ENCODE measurements at places on chromosomes 5 and 9. TPM values are rescaled to one million over a fixed set of nuclear protein-coding genes. Genes with fewer than 3 reads are reported as not detected.

The PCDHB13 gene
- not detected for total RNA-seq

The SLC35A4 gene
- 16.9 TPM for total RNA-seq

The ANKRD31 gene
- total RNA-seq: 0.56 TPM

The SLC6A18 gene
- not detected for total RNA-seq

The KLF4 gene
- 13.2 TPM for total RNA-seq

The FAM53C gene
- 81.0 TPM for total RNA-seq

The BRINP1 gene
- total RNA-seq: not detected

The SOHLH1 gene
- total RNA-seq: not detected

The GGTA1 gene
- not detected for total RNA-seq

The LCN2 gene
- not detected for total RNA-seq

GRCh38 chr5:163269624-163270023 is 167.8 kb upstream of the CCNG1 start:
- no peak overlapping the region for H3K4me3 ChIP-seq
- no peaks in the 10 kb centered on the region for H3K4me1 ChIP-seq
- H3K27me3 ChIP-seq: no peaks in the 10 kb centered on the region
- no peak for DNase-seq

GRCh38 chr5:53165431-53166182 is 56.0 kb upstream of the MOCS2 start:
- no peak overlapping the region for H3K4me3 ChIP-seq
- H3K36me3 ChIP-seq: no peaks in the 10 kb centered on the region
- H3K27me3 ChIP-seq: no peaks in the 10 kb centered on the region
- DNase-seq: no peak
- H3K27ac ChIP-seq: no peak overlapping the region

GRCh38 chr5:99773290-99773689 is 761.9 kb upstream of the FAM174A start:
- H3K36me3 ChIP-seq: no peaks in the 10 kb centered on the region
- H3K27ac ChIP-seq: no peak overlapping the region
- DNase-seq: no peak
- no peak overlapping the region for H3K4me3 ChIP-seq
- H3K27me3 ChIP-seq: no peaks in the 10 kb centered on the region

GRCh38 chr9:4425319-4426045 is 64.8 kb upstream of the SLC1A1 start:
- DNase-seq: no peak
- no peaks in the 10 kb centered on the region for H3K27me3 ChIP-seq
- no peak overlapping the region for H3K4me3 ChIP-seq
- peaks cover 8% of the 10 kb centered on the region for H3K4me1 ChIP-seq
- no peaks in the 10 kb centered on the region for H3K36me3 ChIP-seq
- no peak overlapping the region for H3K27ac ChIP-seq

GRCh38 chr9:82363682-82364081 is 375.1 kb downstream of the SPATA31D1 start:
- H3K27me3 ChIP-seq: no peaks in the 10 kb centered on the region
- DNase-seq: no peak
- no peaks in the 10 kb centered on the region for H3K36me3 ChIP-seq
- no peaks in the 10 kb centered on the region for H3K4me1 ChIP-seq

- no peaks in the 10 kb centered on the region for H3K4me1 ChIP-seq
- no peak for DNase-seq
- H3K36me3 ChIP-seq: no peaks in the 10 kb centered on the region
- H3K27ac ChIP-seq: no peak overlapping the region
- no peaks in the 10 kb centered on the region for H3K27me3 ChIP-seq
Measured at GRCh38 chr9:106479679-106480078, 383.3 kb upstream of the ZNF462 start.

DNA sequence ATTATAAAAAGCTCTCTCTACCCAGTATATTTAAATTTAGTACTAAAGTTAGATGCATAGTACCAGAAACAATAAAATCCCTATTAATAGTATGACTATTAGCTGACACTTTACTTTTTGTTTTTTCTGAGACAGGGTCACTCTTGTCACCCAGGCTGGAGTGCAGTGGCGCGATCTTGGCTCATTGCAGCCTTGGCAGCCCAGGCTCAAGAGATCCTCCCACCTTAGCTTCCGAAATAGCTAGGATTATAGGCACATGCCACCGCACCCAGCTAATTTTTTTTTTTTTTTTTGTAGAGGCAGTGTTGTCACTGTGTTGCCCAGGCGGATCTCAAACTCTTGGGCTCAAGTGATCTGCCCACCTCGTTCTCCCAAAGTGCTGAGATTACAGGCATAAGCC is 8.0 kb downstream of the CCNG1 start:
- peaks cover 62% of the 10 kb centered on the region for H3K36me3 ChIP-seq
- H3K27ac ChIP-seq: no peak overlapping the region
- no peak overlapping the region for H3K4me3 ChIP-seq
- no peaks in the 10 kb centered on the region for H3K27me3 ChIP-seq
- DNase-seq: no peak

DNA sequence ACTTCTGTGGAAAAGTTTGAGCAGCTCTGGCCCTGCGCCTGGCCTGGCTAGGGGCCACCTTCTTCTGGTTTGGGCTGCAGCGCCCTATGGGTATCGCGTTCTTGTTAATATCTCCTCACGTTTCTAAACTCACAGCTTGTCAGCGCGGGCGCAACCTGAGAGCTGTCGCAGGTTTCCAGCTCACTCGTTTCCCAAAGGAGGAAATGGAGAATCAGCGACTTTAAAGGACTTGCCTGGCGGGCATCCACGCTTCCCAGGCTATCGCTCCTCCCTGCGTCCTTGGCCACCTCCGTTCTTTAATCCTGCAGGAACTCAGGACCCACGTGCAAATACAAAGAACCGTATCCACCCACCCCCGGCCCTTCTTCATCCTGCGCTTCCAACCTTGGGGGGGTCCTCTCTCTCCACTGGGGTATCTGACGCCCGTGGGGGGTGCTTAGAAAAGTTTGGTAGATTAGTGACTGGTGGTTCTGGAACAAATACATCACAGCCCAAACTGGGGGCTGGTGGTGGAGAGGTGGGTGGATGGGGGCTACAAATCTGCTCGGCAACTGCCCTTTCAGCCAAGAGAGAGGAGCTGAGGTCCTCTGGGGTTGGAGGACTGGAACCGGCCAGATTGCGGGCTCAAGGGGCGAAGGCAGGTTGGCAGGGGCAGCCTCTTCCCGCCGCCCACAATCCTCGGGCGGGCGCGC is 578 bp upstream of the PSAT1 start:
- no peaks in the 10 kb centered on the region for H3K36me3 ChIP-seq
- DNase-seq: no peak
- H3K4me1 ChIP-seq: peaks cover 28% of the 10 kb centered on the region
- H3K4me3 ChIP-seq: peak overlapping the region; percentile 95
- H3K27ac ChIP-seq: no peak overlapping the region
- H3K27me3 ChIP-seq: no peaks in the 10 kb centered on the region

DNA sequence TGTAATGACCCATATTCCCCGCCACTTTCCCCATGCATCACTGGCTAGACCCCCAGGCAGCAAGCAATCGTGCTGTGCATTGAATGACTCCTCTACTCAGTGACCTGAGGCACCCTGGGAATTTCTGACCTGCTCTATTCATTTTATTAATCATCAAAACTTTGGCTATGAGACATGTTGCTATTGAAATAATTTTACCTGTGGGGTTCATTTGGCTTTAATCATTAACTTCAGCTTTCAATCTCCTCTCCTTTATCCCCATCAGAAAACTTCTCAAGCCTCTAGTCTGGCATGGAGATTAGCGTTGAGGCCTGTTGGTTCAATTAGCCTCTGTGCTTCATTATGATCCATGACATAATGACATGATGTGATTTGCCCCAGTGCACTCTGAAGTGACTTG is 429.0 kb downstream of the ZNF608 start:
- DNase-seq: no peak
- no peaks in the 10 kb centered on the region for H3K4me1 ChIP-seq
- H3K4me3 ChIP-seq: no peak overlapping the region
- H3K27me3 ChIP-seq: no peaks in the 10 kb centered on the region
- no peaks in the 10 kb centered on the region for H3K36me3 ChIP-seq

- no peak overlapping the region for H3K27ac ChIP-seq
- DNase-seq: no peak
- H3K4me3 ChIP-seq: no peak overlapping the region
- no peaks in the 10 kb centered on the region for H3K36me3 ChIP-seq
Measured at GRCh38 chr5:34551911-34552433, 104.2 kb upstream of the RAI14 start.

GRCh38 chr5:162096448-162096847 is 28.9 kb downstream of the GABRG2 start:
- H3K4me1 ChIP-seq: no peaks in the 10 kb centered on the region
- no peak overlapping the region for H3K4me3 ChIP-seq
- H3K27me3 ChIP-seq: no peaks in the 10 kb centered on the region
- H3K27ac ChIP-seq: no peak overlapping the region
- no peaks in the 10 kb centered on the region for H3K36me3 ChIP-seq
- DNase-seq: no peak

DNA sequence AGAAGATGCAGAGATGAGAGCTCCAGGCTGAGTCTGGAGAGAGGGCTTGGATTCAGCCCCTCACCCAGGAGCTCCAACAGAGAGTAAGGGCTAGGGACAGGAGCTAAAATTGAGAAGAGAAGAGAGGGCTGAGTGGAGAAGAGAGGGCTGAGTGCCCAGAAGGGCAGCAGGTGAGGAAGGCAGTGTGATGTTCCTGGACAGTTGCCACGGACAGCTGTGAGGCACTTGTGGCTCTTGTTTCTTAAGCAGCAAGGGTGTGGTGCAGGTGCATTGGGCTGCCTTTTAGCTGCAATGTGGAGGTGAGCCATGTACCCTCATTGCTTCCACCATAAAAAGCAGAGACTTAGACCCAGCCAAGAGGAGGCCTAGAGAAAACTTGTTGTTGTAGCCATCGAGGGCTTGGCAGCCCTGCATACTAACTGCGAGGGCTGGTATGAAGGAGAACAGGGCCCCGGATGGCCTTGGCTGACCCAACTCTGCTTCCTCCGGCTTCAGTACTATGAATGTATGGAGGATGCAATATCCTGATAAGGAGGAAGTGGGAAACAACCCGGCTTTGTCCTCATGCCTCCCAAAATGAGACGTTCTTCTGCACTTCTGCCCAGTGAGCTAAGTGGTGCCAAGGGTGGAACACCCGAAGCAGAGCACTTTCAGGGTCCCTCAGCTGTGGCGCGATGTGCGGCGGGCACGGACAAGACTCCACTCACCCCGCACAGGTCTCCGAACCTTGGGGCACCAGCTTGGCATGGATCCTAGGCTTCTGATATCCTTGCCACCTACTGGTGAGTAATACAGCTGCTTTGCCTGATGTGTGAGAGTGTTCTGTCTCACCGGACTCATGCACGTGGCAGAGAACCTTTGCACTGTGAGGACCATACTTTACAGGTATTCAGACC is 65.2 kb downstream of the LRRC70 start:
- H3K4me1 ChIP-seq: no peaks in the 10 kb centered on the region
- no peak overlapping the region for H3K27ac ChIP-seq
- H3K27me3 ChIP-seq: no peaks in the 10 kb centered on the region
- no peaks in the 10 kb centered on the region for H3K36me3 ChIP-seq
- no peak for DNase-seq

DNA sequence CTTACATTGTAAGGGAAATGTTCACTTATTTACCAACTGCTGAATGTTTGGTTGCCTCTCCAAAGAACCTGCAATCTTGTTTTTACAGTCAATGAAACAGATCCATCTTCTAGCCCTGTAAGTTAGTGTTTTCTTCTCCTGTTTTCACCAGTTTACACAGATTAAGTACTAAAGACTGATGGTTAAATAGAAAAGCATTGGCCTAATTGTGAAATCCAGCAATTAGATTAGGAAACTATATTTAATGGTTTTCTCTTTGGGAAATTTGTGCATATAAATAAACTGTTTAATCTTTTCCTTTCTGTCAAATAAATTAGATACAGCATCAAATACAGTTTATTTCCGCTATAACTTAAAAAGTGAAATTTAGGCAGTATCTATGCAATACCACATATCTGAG is 247.9 kb upstream of the MEF2C start:
- H3K36me3 ChIP-seq: no peaks in the 10 kb centered on the region
- H3K4me1 ChIP-seq: no peaks in the 10 kb centered on the region
- H3K4me3 ChIP-seq: no peak overlapping the region
- no peak for DNase-seq

GRCh38 chr5:1492757-1493156 is 31.0 kb downstream of the LPCAT1 start:
- DNase-seq: no peak
- no peak overlapping the region for H3K27ac ChIP-seq
- H3K27me3 ChIP-seq: no peaks in the 10 kb centered on the region
- H3K4me3 ChIP-seq: no peak overlapping the region
- peaks cover 49% of the 10 kb centered on the region for H3K4me1 ChIP-seq

DNA sequence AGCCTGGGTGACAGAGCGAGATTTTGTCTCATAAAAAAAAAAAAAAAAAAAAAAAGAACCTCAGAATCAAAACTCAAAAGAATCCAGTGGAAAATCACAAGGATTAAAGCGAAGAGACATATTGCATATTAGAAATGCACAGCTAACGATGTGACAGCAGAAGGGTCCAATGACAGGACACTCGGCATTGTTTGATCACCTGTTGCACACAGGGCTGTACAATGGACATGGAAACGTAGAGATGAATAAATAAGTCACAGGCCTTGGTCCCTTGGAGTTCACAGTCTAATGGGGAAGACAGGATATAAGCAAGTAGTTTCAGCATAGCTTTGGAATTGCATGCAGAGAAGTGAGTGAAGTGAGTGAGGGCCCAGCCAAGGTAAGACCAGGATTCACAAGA is 25.9 kb upstream of the PIK3R1 start:
- no peaks in the 10 kb centered on the region for H3K27me3 ChIP-seq
- H3K36me3 ChIP-seq: no peaks in the 10 kb centered on the region
- DNase-seq: no peak
- H3K4me1 ChIP-seq: peaks cover 4% of the 10 kb centered on the region

DNA sequence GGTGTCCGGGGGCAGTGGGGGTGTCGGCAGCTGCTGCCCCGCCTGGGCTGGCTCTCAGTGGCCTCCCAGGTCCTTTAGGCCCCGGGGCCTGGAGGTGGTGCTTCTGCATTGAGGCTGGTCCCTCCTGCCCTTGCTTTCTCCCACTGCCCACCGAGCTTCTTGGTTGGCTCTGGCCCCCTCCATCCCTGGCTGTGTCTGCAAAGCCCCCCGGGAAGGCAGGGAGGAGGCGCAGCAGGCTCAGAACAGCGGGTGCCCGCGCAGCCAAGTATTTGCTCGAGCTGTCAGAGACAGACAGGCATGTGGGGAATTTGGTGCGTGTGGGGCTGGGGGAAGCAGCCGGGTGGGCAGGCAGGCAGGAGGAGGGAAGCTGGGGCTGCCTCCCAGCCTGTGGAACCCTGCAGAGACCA is 11.5 kb downstream of the CXXC5 start:
- H3K4me3 ChIP-seq: no peak overlapping the region
- peaks cover 13% of the 10 kb centered on the region for H3K4me1 ChIP-seq
- H3K27ac ChIP-seq: no peak overlapping the region
- no peak for DNase-seq
- H3K27me3 ChIP-seq: no peaks in the 10 kb centered on the region

- no peak overlapping the region for H3K4me3 ChIP-seq
- H3K27me3 ChIP-seq: no peaks in the 10 kb centered on the region
- H3K27ac ChIP-seq: no peak overlapping the region
- DNase-seq: no peak
Measured at GRCh38 chr9:106423575-106423974, 439.4 kb upstream of the ZNF462 start.

GRCh38 chr5:28743025-28743715 is 1704.8 kb upstream of the CDH9 start:
- H3K27ac ChIP-seq: no peak overlapping the region
- no peak overlapping the region for H3K4me3 ChIP-seq
- no peaks in the 10 kb centered on the region for H3K4me1 ChIP-seq
- DNase-seq: no peak

- H3K27me3 ChIP-seq: peaks cover 2% of the 10 kb centered on the region
- H3K36me3 ChIP-seq: no peaks in the 10 kb centered on the region
- DNase-seq: no peak
- H3K4me3 ChIP-seq: no peak overlapping the region
Measured at GRCh38 chr5:64628901-64629300, 61.4 kb upstream of the SHISAL2B start.
